CD8-positive, alpha-beta memory T cell (primary cell): ENCODE measurements at places on chromosomes 2 and 18.

- no peaks in the 10 kb centered on the region for H3K27me3 ChIP-seq
- H3K4me1 ChIP-seq: peaks cover 3% of the 10 kb centered on the region
- H3K4me3 ChIP-seq: no peak overlapping the region
- H3K27ac ChIP-seq: no peak overlapping the region
These were observed 115.8 kb upstream of the CWC22 start for GRCh38 chr2:180122874-180123273.

- no peak overlapping the region for H3K27ac ChIP-seq
- H3K27me3 ChIP-seq: no peaks in the 10 kb centered on the region
- no peaks in the 10 kb centered on the region for H3K4me1 ChIP-seq
- no peak for DNase-seq
- H3K36me3 ChIP-seq: no peaks in the 10 kb centered on the region
These were observed 7.0 kb downstream of the MYT1L start for GRCh38 chr2:2324119-2324518.

DNA sequence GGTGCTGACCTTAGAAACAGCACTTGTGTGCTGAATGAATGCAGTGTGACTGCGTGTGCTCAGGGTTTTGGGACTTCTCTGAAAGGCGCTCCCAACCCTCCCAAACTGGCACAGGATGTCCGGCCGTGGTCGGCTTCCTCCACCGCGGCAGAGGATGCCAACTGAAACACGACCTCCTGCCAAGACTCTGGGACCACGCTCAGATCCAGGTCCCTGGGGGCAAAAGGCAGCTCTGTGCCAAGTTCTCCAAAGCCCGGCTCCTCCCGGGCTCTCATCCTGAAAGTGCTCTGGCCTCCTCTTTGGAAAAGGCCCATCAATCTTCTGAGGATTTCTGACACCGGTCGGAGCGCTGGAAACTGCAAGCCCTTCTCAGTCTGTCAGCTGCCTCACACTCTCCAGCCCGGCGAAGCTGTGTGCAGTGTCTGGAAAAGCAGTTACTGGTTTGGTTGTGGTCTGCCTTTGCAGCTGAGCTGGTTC lies 32.3 kb upstream of the ZBTB7C start:
- H3K27ac ChIP-seq: no peak overlapping the region
- DNase-seq: no peak
- no peak overlapping the region for H3K4me3 ChIP-seq
- H3K36me3 ChIP-seq: no peaks in the 10 kb centered on the region
- peaks cover 8% of the 10 kb centered on the region for H3K27me3 ChIP-seq

- no peak overlapping the region for H3K27ac ChIP-seq
- no peaks in the 10 kb centered on the region for H3K27me3 ChIP-seq
These were observed 595.0 kb downstream of the STK39 start for GRCh38 chr2:167652401-167652800.

GRCh38 chr18:76593843-76594242 lies 98.8 kb upstream of the ZNF516 start:
- H3K27ac ChIP-seq: no peak overlapping the region
- no peak for DNase-seq
- no peaks in the 10 kb centered on the region for H3K36me3 ChIP-seq
- H3K4me1 ChIP-seq: no peaks in the 10 kb centered on the region
- H3K27me3 ChIP-seq: no peaks in the 10 kb centered on the region

DNA sequence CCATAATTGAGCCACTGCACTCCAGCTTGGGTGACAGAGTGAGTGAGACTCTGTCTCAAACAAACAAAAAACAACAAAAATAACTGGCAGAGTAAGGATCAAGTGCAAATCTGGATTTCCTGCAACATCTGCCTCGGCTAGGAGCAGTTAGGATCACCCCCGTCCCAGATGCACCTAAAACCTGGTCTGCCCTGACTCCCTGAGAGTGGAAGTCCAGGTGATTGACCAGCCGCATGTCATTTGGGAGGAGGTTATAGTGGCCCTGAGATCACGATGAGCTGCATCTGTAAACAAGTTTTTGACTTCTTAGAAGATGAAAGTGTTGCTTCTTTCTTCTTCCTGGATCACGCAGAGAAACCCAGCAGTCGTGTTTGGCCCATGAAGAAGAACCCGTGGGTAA lies 5.0 kb upstream of the ESPNL start:
- no peak overlapping the region for H3K27ac ChIP-seq
- DNase-seq: no peak
- H3K4me3 ChIP-seq: no peak overlapping the region

- H3K27ac ChIP-seq: no peak overlapping the region
- no peak overlapping the region for H3K4me3 ChIP-seq
- H3K36me3 ChIP-seq: no peaks in the 10 kb centered on the region
These were observed 55.4 kb downstream of the FASTKD2 start for GRCh38 chr2:206820807-206821206.

GRCh38 chr2:103361712-103362111 lies 599.9 kb downstream of the TMEM182 start:
- DNase-seq: no peak
- H3K27ac ChIP-seq: no peak overlapping the region
- H3K36me3 ChIP-seq: no peaks in the 10 kb centered on the region
- no peaks in the 10 kb centered on the region for H3K27me3 ChIP-seq
